ENCODE measurements at places on chromosomes 3 and 15.

DNA sequence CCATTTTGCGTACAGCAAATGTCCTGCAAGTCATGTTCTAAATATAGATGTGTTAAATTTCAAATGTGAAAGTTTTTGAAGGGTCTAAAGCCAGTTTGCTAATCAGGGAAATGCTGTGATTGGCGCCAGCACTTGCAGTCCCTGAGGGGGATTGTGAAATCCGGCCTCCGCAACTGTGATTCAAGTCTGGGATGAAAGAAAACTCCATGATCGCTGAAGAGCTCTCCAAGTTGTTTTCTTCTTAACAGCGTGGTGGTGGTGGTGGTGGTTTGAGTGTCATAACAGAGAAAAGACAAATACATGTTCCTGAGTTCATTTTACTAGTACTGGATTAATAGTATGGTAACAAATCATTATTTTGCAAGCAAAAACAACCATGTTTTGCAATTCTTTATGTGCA lies 51.8 kb downstream of the MITF start:
- DNase-seq: no peak

DNA sequence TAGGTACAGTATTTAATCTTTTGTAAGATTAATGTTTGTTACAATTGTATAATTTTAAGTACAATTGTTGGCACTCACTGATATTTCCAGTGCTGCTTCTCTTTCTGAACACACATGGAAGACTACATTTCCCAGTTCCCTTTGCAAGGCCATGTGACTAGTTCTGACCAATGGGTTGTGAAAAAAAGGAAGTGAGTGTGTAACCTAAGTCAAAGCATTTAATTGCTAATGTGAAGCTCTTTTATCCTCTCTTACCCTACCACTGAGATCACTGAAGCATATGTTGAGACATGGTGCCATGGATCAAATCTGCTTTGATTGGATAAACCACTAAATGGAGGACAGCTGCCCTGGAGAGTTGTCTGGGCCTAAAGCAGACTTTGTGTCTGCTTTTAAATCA lies 83.9 kb upstream of the PLXND1 start:
- DNase-seq: no peak

- DNase-seq: no peak
Measured at GRCh38 chr15:25181293-25182097, 226.7 kb downstream of the SNRPN start.

DNA sequence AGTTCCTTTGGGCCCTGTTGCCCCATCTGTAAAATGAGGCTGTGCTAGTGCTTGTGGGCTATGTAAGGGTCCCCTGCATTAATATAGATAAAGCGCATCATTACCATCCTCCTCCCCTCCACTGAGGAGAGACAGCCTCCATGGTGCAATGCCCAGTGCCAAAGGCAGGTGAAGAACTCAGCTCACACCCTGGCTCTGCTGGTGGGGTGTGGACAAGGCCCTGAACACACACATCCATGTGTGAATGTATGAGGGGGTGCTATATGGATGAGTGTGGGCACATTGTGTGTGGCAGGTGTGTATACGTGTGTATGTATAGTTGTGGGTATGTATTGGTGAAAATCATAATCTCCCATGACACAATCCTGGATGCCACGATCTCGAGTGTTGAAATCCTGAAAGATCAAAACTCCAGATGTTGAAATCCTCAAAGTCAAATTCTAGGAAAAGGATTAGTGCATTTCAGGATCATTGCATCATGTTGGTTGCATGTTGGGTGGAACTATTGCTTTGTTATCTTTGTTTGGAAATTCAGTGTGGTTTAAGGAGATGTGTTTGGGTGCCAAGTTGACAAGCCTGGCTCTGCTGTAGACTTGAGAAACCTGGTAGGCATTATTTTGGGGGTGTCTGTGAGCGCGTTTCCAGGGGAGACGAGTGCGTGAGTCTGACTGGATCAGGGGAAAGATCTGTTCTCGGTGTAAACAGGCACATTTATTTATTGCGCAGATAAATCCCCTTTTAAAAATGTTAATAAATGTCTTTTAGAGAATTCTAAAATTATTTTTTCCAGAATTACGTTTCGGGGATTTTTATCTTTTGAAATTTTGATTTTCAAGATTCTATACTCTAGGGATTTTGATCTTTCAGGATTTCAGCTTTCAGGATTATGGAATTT lies 42.0 kb upstream of the SEC61A1 start:
- no peak for DNase-seq

DNA sequence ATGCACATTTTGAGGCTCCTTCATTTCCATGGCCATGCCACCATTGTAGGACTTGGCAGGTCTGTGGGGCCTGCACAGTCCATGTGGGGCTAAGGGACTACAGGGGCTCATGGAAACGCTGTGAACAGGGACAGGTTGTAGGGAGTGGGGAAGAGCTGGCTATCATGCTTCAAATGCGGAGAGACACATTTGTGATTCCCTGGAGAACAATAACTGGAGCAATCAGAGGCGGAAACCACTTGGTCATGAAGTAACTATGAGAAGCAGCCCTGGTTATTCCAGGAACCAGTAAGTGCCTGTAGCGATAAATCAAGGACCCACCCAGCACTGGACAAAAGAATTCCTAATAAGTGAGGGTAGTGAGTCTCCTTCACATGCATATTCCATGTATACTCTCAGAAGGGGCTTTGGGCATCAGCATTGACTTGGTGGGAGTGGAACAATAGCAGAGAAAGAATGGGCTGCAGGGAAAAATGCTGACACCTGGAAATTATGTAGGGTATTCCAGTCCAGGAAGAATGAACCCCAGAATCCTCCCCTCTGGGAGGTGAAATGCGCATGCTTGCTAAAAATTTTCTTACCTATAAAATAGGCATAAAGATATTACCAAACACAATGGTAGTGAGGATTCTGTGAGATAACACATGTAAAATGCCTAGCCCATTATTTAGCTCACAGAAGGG lies 251.4 kb upstream of the ROPN1 start:
- no peak for DNase-seq

DNA sequence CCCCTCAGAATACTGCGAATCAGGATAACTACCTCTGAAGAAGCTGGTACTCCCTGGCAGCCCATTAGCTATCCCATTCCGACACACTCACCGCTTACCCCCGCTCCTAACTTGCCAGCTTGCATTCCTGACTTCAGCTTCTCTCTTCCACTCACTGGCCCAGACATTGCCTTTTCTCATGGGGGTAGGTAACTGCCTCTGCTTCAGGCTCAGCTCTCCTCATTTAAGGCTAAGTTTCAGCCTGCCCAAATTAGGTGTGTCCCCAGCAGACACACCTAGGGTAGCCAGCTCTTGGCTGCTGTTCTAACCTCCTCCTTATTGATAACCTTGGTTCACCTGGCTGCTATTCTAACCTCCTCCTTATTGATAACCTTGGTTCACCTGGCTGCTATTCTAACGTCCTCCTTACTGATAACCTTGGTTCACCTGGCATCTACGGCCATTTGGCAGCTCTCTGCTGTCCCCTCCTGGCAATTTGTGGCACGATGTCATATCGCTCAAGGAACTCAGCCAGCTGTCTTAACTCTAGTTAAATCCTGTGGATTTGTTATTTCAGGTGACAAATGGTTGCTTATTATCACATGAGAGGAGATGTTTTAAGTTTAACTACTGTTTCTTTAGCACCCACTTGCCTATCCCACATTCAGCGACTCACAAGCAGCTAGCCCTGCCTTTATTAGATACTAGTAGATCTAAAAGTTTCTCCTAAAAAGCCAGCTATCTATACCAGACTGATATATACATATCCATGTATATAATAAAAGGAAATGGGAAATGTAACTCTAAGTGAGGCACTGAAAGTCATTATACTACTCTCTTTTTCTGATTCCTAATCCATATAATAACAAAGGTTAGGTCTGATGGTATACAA lies 106.5 kb upstream of the ACP3 start:
- peak; percentile 9 for DNase-seq

- no peak for DNase-seq
Measured at GRCh38 chr15:58639002-58639756, 110.3 kb downstream of the ADAM10 start.

DNA sequence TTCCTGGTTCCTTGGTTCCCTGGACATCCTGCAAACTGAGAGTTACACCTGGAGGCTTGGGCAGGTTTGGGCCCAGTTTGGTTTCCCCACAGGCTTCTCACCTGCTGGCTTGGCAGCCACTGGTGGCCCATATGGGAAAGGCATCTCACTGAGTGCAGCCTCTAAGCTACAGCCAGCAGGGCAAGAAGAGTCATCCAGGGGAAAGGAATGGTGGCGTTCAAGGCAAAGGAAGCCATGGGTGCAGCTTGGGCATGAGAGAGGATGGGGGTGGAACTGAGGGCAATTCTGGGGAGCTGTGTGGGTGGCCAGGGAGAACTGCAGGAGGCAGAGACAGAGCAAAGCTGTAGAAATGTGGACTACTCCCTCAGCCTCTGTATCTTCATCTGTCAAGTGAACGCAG lies 106.4 kb downstream of the EPHB1 start:
- DNase-seq: no peak

- no peak for DNase-seq
Measured at GRCh38 chr15:78730955-78731354, 80.3 kb downstream of the ADAMTS7 start.

GRCh38 chr15:47136236-47136635 lies 581.1 kb upstream of the SEMA6D start:
- no peak for DNase-seq

DNA sequence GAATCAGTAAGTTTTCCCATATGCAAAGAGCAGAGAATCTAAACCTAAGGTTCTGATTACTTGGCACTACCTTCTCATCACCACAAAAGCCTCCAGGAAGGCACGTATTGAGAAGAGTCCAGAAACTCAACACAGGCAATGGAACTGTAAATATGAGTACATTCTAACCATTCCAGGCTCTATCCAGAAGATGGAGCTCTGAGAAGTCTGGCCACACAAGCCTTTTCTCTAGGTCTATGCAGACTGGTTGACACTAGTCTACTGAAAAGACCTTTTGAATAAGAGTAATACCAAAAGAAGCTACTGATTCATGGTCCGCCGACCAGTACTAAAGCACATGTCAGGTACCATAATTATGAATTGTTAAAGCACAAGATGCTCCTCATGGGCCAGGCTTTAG lies 12.2 kb upstream of the NCKIPSD start:
- no peak for DNase-seq

DNA sequence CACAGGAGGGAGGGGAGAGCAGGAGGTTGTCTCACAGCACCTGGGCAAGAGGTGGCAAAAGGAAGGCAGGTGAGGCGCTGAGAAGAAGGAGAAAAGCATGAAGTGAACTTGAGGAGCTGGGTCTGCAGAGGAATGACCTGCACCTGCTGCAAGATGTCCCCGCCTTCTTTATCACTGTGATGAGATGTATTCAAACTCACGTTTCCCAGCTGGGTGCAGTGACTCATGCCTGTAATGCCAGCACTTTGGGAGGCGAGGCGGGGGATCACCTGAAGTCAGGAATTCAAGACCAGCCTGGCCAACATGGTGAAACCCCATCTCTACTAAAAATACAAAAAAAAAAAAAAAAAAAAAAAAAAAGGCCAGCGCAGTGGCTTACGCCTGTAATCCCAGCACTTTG lies 22.2 kb upstream of the ZNF710 start:
- no peak for DNase-seq

DNA sequence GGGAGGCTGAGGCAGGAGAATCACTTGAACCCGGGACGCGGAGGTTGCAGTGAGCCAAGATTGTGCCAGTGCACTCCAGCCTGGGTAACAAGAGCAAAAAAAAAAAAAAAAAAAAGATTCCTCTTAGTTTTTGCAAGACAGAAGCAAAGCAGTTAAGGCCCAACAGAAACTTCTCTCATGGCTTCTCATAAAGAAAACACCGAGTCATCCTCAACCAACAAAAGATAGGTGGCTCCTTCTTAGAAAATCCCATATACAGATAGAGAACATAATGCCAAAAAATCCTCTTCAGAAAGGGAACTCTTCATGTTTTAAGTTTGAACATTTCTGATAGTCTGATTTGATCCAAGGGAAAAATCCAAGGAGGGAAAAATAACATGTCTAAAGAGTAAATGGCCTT lies 12.5 kb upstream of the SKIL start:
- DNase-seq: no peak

GRCh38 chr3:65671004-65671403 lies 367.7 kb downstream of the MAGI1 start:
- DNase-seq: no peak

GRCh38 chr15:64096668-64097384 lies 1.0 kb downstream of the SNX1 start:
- no peak for DNase-seq

GRCh38 chr3:149658744-149659497 lies 1.1 kb upstream of the WWTR1 start:
- DNase-seq: no peak

DNA sequence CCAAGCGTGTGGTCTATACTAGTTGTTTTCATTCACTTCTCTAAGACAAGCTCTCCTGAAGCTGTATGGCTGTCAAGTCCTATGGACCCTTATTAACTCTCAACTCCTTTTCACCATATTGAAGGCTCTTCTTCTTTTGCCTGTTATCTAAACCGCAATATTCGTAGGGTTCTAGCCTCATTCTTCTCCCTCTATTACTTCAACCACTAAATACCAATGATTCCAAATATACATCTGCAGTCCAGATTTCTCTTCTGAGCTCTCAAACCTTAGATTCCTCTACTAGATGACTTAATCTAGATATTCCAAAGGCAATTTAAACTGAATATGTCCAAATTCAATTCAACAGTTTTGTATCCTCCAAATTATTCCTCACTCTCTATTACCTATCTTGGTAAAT lies 24.6 kb downstream of the AQR start:
- DNase-seq: no peak

DNA sequence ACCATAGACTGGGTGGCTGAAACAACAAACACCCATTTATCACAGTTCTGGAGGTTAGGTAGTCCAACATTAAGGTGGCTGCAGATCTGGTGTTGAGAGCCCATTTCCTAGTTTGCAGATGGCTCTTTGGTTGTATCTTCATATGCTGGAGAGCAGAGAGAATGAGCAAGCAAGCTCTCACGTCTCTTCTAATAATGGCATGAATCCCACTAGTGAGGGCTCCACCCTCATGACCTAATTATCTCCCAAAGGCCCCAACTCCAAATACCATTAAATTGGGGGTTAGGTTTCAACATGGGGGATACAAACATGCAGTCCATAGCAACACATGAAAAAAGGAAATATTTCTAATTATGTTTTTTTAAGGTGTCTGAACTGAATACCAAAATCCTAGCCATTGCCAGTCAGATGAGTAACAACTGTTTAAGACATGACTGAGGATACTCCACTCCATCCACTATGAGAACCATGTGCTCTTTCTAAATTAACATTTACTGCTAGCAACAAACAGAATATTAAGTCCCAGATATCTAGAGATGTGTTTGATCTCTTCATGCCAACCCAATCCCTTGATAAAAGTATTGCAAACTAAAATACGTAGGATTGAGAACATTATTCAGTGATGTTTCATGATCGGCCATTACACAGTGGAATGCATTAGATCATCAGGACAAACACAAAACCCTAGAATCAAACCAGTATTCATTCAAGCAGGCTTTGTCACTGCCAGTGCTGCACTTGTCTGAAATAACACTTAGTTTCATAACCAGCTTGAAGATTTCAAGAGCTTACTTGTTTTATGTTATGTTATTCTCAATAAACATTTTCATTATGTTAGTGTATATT lies 340.3 kb downstream of the SLC9A9 start:
- no peak for DNase-seq
